ENCODE measurements at places on chromosomes 5 and 9.
A peak's percentile ranks its signal among the peaks of the same experiment; 100 is the strongest.

- no peak for DNase-seq
Observed at GRCh38 chr5:153981905-153982605, 56.7 kb downstream of the FAM114A2 start.

DNA sequence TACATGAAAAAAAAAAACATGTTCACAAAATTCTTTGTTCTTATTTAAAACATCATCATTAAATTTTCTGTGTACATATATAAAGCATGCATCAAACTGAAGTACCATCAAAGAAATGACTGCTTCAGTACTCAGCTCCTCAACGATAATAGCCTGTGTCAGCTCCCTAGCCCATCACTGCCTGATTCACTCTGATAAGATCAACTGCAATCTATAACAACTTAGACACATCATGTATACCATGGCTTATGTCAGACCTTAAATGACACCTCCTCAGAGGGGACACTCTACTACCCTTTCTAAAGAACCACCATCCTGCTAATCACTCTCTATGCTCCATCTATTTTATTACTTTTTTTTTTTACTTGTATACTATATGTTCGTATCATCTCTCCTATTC is 200.5 kb upstream of the TLE4 start:
- no peak for DNase-seq

DNA sequence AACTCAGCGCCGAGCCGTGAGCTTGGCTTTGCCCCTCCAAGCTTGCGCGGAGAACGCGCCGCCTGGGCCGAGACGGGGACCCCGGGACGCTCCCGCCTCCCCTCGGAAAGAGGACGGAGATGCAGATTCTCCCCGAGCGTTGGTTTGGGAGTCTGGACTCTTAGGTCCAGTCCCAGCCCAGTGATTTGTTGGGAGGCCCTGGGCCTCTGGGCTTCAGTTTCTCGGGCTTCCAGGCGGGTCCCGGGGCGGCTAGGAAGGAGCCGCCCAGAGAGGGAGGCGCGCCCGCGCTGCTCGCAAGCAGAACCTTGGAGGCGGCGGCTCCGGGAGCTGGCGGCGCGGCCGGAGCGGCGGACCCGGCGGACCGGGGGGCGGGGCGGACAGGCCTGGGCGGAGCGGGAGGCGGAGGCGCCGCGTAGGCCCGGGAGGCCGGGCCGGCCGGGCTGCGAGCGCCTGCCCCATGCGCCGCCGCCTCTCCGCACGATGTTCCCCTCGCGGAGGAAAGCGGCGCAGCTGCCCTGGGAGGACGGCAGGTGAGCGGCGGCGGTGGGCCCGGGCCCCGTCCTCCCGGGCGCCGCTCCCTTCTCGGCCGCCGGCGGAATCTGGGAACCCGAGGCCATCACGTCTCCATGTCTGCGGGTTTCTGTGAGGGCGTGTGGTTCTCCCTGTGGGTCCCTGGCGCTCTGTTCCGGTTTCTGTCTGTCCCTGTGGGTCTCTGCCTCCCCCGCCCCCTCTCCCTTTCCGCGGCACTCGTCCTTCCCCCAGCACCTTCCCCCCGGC is at the start of gene B4GALT7:
B4GALT7 (plus strand) TSS at position 402 of the 777 bp plus-strand sequence; CDS start at position 481, 79 bp downstream.
- peak; percentile 51 for DNase-seq

DNA sequence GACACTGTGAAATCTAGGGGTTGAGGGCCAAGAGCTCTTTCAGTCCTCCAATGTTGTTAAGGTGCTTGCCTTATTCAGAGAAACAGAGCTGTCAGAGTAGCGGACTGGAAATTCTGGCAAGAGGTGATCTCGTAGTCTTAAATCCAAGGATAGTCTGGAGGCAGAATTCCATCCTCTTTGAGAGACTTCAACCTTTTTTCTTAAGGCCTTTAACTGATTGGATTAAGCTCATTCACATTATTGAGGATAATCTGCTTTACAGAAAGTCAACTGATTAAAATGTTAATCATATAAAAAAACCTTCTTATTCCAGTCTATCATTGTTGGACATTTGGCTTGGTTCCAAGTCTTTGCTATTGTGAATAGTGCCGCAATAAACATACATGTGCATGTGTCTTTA is 243.1 kb upstream of the COX7C start:
- DNase-seq, result no peak

DNA sequence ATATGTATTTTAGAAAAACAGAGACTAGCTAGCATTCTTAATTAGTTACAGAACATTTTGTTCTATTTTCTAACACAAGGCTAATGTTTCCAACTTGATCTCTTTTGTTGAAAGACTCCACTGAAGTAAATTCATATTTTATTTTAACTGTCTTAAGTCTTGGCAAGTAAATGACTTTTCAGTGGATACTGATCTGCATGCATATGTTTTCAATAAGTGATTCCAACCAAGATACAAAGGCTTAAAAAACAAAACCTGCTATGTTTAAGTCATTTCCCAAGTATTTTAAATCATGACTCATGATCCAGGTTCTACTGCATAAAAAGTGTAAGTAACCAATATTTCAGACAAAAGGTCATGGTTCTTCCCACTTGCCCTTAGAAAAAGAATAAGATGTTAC is 5.7 kb downstream of the CDO1 start:
- no peak for DNase-seq

GRCh38 chr9:135230817-135231520 is 143.5 kb downstream of the OLFM1 start:
- no peak for DNase-seq

- no peak for DNase-seq
Observed at GRCh38 chr9:20472342-20473045, 149.8 kb downstream of the MLLT3 start.

GRCh38 chr9:137358126-137358525 is 56.1 kb upstream of the NRARP start:
- DNase-seq, result no peak

DNA sequence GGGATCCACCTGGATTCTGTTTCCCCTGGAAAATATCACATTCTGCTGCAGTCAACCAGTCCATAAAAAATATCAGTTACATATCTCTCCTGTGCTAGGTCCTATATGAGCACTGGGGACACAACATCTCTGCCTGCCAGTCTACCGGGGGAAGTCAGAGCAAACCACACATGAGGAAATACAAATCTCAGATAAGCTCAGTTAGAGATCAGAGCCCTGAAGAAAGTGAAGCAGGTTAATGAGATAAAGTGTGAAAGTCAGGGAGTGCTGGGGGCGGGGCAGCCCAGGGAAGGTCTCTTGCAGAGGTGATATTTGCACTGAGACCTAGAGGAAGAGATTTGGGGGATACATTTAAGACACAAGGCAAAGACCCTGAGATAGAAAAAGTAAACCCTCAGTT is 67.8 kb upstream of the SLC1A1 start:
- no peak for DNase-seq

- DNase-seq, result no peak
Observed at GRCh38 chr5:59034498-59035186, 451.8 kb downstream of the RAB3C start.

DNA sequence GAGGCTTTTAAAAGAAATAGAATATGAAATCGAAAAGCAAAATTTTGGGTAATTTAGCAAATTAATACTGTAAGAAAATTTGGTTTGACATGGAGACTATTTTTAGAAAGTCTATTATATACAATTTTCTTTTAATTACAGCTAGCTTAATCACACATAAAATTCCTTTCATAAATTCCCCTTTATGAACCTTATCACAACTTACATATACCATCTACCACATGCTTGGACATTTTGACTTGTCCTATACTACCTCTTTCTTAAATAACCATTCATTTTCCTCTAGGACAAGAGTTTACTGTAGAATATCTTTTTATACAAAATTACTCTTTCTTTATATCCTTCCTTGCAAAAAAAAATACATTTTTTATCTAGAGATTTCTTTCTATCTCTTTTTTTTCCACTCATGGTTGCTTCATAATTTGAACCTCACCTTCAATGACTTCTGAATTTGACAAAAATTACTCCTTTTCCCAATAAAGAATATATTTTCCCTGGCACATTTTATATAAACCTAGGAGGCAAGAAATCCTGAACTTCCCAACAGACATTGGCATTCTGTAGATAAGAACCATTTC is 34.0 kb upstream of the SYK start:
- DNase-seq, result no peak

GRCh38 chr5:52692039-52692438 is 95.7 kb upstream of the ITGA1 start:
- no peak for DNase-seq

DNA sequence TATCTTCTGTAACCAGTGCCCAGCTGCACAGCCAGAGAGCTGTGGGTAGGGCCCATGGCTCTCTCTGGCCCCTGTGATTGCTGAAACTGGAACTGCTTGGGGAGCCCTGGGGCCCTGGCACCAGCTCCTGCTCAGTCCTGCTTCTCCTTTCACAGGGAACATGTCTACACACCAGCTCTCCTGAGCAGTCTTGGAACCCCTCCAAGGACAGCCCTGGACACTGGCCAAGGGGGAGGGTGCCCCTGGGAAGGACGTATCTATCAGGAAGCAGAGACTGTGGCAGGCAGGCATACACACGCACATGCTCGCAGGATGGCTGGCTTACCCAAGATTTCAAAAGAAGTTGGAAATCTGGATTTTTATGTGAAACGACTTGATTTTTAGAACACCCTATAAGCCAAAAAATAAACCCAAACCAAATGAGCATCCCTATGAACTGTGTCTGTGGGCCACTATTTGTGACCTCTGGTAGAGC is 8.8 kb upstream of the TRAF1 start:
- DNase-seq, result no peak

DNA sequence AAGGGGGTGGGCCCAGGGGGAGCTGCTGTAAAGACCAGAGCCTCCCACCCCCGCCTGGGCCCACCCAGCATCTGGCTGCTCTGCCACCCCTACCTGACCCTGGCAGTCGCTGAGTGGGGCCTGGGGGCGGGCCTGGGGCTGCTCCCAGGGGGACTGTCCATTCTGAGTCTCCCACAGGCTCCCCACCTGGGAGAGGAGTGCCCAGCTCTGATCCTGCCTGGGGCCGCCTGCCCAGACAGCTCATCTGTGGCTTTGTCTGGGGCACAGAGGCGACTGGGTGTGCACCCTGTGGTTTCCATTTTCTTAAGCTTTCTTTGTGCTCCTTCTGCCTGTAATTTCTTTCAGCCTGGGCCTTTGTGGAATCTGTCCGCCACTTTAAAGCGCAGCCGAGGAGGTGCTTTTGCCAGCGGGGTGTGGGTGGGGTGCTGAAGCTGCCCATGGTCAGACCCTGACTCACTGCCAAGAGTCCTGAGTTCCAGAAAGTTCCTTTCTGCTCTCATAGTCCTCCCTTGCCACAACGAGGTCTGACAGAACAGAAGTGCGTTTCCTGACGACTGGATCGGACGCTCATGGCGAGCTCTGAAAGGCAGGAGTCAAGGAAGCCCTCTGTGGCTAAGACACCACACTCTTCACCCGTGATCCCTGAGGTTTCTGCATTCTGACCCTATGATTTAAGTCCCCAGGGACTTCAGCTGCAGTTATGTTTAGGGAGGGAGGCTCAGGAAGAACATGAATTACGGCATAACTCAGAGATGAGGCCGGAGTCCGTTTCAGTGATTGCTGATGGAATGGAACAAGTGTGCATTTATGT is 225.0 kb downstream of the FANCC start:
- DNase-seq, result no peak

DNA sequence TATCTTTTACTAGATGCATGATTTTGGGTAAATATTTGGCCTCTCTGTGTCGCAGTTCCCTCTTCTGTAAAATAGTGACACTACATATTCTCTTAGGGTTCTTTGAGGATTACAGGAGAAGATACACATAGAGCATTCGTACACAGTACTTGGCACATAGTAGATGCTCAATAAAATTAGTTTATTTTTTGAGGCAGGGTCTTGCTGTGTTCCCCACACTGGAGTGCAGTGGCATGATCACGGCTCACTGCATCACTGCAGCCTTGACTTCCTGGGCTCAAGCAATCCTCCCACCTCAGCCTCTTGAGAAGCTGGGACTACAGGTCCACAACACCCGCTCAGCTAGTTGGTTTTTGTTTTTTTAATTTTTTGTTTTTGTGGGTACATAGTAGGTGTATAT is 1.6 kb downstream of the SCAI start:
- no peak for DNase-seq

Data from central memory CD8-positive, alpha-beta T cell (primary cell).